Pericardium fibroblast (primary cell): ENCODE measurements at places on chromosomes 3 and 15. TPM values are rescaled to one million over a fixed set of nuclear protein-coding genes. Genes with fewer than 3 reads are reported as not detected.

The CAMK2N2 gene
- 0.12 TPM in 1 of 2 replicates, not detected in the other for total RNA-seq

The CLDN1 gene
- total RNA-seq: 0.09 and 0.70 TPM in 2 replicates

The RLBP1 gene
- not detected in 2 replicates for total RNA-seq

The MUC20 gene
- total RNA-seq: 0.26 TPM in 1 of 2 replicates, not detected in the other

The SLCO3A1 gene
- total RNA-seq: 2.0 and 10.9 TPM in 2 replicates

The POLQ gene
- total RNA-seq: 0.09 and 0.23 TPM in 2 replicates

The CFAP100 gene
- not detected in 2 replicates for total RNA-seq

The C2CD4B gene
- total RNA-seq: 0.12 and 0.77 TPM in 2 replicates
